ENCODE measurements at places on chromosomes 12 and 14.

DNA sequence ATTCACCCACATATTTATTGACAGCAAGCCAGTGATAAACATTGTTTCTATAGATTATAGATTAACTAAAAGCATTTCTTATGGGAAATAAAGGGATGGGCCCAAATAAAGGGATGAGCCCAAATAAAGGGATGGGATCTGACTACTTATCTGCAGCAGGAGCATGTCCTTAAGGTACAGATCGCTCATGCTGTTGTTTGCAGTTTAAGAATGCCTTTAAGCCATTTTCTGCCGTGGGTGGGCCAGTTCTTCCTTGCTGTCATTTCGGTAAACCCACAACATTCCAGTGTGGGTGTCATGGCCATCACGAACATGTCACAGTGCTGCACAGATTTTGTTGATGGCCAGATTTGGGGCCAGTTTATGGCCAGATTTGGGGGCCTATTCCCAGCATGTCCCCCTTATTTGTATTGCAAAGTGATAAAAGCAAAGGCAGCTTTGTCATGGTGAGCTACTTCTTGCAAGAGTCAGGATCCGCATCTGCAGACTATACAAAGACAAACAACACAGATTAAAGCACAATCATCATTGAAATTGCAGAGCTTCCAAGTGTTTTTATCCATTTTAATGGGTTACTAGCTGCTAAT, 700.7 kb downstream of the LRFN5 start:
- no peak for DNase-seq

DNA sequence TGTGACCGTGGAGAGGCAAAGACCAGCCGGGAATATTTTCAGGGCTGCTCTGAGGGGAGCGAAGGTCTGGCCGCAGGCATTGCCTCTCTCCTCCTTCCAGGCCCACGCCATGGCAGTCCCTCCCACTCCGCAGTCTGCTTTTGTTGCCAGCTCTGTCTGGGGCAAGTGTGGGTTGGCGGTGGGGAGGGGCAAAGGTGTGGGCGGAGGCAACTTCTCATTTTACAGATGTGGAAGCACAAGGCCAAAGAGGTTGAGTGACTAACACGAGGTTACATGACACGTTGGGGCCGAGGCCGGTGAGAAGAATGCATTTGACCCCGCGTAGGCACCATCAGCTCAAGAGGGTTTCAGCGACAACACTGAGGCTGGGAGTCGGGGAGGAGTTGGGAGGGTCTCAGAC, 6.1 kb upstream of the FAIM2 start:
- no peak for DNase-seq

- DNase-seq = no peak
Observed at GRCh38 chr12:110371408-110372055, 32.0 kb downstream of the ANAPC7 start.

DNA sequence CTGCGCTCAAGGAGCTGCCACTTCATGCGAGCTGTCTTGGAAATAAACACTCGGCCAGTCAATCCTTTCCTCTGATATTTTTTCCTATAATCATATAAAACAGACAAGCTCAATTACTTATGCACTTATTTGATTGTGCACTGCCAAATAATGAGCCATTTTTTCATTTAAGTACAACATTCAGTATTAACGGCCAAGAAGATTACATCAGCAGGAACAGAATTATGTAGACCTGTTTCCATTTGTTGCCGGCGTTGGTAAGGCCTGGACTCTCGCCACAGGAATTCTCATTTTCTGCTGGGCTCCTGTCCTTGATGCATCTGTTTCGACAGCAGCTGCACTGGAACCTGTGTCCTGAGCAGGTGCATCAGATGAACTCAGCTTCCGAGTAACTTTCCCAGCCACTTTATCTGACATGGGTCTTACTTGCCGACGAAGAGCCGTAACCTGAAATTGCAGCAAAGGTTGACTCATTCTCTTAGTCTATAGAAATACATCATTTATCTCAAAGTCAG, 110.2 kb downstream of the KIF21A start:
- no peak for DNase-seq

DNA sequence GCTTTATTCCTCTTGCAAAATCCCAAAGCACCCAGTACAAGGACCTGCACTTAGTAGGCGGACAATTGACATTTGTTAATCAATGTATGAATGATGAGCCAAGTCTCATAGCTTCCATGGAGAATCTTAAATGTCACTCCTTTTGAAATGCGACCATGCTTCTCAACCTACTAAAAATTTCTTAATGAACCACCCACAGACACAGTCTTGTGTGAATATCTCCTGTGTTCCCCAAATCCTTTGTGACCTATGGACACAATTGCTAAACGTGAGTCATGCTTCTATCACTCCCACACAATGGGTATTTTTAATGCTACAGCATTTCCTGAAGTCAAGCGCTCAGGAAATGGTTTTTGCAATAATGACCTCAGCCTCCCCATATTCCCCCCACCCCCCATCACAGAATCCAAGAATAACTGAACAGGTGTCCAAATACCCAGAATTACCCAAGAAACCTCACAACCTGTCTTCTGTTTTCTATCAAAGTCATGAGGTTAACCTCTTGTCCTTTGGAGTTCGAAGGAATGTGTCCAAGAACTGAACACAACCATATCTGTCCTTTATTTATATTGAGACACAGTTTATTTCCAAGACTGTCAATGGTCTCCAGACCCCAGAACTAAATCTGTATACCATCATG, 163.6 kb upstream of the PLEKHG7 start:
- DNase-seq = no peak

- DNase-seq = no peak
Observed at GRCh38 chr12:8697120-8697475, 693 bp upstream of the RIMKLB start.

- DNase-seq = no peak
Observed at GRCh38 chr12:53564941-53565340, 57.7 kb upstream of the NPFF start.

- DNase-seq = no peak
Observed at GRCh38 chr12:69405566-69405865, 46.0 kb downstream of the YEATS4 start.

Measured in activated T-cell treated with anti-CD3 and anti-CD28 coated beads for 48 hours (primary cell).